ENCODE measurements at places on chromosomes 3 and 15. TPM values are rescaled to one million over a fixed set of nuclear protein-coding genes. Genes with fewer than 3 reads are reported as not detected.

The ALDH1A2 gene
- total RNA-seq = 22.7 TPM

The TRAIP gene
- total RNA-seq = 7.9 TPM

GRCh38 chr15:72306211-72306785 lies 13.7 kb downstream of the CELF6 start:
- DNase-seq = no peak

DNA sequence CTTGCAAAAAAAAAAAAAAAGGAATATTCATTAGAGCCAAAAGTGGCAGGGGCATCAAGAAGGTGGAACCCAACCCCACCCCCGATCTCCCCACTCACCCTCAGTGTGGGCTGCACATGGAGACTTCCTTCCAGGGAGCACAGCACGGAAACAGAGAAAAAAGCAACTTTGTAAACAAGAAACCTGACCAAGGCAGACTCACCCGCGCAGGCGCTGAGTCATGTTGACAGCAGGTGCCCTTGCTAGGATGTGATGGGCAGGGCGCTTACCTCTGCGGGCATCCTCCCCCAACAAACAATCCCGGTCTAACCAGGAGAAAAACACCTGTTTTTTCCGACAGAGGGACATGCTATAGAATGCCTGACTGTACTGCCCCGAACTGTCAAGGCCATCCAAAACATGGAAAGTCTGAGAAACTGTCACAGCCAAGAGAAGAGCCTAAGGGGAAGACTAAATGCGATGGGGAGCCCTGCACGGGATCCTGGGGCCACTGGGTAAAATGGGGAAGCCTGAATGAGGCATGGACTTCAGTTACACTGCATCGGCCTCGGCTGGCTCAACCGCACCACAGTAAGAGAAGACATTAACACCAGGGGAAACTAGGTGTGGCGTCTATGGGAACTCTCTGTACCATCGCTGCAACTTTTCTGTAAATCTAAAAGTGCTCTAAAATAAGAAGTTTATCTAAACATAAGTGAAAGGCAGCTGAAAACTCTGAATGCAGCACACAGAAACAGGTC lies 66.7 kb upstream of the GATA2 start:
- no peak for DNase-seq

DNA sequence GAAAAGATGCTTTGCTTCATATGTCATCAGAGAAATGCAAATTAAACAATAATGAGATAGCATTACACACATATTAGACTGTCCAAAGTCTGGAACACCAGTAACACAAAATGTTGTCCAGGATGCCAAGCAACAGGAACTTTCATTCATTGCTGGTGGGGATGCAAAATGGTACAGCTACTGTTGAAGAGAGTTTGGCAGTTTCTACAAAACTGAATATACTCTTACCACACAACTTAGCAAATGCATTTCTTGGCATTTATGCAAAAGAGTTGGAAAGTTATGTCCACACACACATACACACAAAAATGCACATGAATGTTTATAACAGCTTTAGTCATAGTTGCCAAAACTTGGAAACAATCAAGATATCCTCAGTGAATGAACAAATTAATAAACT lies 195.2 kb upstream of the MME start:
- no peak for DNase-seq

DNA sequence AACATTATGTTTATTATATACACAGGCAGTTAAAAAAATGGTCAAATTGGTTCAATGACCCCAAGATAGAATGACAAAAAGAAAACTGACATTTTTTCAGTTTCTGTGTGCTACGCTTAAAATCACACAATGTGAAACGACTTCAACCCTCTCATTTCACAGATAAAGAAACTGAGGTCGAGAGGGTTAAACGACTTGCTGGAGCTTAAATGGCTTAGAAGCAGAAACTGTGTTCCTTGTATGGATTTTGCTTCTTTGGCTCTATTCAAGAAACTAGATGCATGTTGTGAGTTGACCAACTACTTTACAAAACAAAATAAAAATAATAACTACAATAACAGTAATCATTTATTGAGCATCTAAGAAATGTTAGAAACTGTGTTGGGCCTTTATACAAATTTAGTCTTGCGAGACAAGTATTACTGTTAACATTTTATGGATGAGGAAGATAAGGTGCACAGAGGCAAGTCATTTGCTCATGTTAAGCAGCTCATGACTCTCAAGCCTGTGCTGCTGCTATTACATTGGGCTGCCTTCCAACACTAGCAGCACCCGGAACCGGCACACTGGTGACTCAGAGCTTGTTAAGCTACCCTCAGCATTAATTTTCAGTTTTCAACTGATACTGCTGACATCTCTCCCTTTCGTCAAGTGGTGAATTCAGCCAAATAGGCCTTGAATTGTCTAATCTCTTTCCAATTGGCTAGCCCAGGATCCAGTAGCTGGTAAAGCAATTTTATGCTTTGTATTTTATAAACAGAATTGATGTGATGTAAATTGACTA lies 487.6 kb downstream of the NAALADL2 start:
- DNase-seq = no peak

Data from liver (tissue), 10 donors.